Adipocyte (in vitro differentiated cells): ENCODE measurements at places on chromosomes 6 and 20.

GRCh38 chr6:134446218-134446848 lies 128.4 kb upstream of the SGK1 start:
- DNase-seq, result peak; percentile 88

GRCh38 chr20:13147971-13148370 lies 73.1 kb upstream of the ISM1 start:
- peak; percentile 42 for DNase-seq

- peak; percentile 61 for DNase-seq
Observed at GRCh38 chr6:56450882-56451739, 191.6 kb downstream of the DST start.

GRCh38 chr6:15622045-15622740 lies 40.6 kb downstream of the DTNBP1 start:
- no peak for DNase-seq

DNA sequence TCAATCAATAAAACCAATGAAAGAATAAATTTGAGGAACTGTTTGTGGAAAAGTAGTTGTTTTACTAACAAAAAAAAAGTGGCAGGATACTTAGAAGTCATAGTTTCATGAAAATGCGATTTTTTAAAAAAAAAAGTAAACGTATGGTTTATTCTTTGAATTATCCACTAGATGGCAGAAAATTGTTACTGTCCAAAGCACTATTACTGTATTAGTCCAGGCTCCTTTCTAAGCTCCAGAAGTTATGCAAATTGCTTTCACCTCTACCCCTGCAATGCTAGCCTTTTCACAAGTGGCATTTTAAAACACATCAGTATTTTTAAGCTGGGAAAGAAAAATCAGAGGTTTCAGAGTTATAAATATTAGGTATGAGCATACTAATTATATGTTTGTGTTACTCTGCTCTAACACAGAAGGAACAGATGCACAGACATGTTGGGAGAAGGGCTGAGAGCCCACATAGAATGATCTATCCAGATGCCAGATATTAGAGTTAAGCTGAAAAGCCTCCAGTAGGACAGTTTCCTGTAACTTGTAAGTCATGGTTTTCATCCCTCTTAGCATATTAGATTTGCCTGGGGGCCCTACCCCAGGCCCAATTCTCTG lies 63.9 kb downstream of the FHL5 start:
- peak; percentile 71 for DNase-seq
